ENCODE measurements at places on chromosomes 11 and 22.

DNA sequence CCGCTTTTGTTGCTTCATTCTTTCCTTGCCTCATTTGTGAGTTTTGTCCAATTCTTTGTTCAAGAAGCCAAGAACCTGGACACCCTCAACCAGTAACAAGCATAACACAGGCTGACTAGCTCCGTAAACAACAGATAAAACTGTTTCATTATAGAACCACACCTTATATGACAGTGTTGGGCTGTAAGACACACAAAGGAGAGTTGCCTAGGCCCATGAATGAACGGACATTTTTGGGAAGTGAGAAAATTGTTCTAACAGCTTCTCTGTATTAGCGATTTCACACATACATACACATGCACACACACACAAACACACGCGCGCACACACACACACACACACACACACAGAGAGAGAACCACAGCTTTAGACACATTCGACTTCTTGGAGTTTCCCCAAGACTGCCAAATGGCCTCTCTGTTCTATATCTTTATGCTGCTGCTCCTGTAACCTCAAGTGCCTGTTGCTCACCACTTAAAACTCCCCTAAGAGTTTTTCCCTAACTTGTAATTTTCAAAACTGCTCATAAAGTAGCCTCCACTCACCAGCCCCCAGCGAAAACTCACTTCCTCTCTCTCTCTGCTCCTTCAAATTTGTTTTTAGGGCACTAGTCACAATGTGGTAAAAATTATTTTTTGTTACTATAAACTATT lies 35.9 kb downstream of the CTSC start:
- peak; percentile 9 for DNase-seq

DNA sequence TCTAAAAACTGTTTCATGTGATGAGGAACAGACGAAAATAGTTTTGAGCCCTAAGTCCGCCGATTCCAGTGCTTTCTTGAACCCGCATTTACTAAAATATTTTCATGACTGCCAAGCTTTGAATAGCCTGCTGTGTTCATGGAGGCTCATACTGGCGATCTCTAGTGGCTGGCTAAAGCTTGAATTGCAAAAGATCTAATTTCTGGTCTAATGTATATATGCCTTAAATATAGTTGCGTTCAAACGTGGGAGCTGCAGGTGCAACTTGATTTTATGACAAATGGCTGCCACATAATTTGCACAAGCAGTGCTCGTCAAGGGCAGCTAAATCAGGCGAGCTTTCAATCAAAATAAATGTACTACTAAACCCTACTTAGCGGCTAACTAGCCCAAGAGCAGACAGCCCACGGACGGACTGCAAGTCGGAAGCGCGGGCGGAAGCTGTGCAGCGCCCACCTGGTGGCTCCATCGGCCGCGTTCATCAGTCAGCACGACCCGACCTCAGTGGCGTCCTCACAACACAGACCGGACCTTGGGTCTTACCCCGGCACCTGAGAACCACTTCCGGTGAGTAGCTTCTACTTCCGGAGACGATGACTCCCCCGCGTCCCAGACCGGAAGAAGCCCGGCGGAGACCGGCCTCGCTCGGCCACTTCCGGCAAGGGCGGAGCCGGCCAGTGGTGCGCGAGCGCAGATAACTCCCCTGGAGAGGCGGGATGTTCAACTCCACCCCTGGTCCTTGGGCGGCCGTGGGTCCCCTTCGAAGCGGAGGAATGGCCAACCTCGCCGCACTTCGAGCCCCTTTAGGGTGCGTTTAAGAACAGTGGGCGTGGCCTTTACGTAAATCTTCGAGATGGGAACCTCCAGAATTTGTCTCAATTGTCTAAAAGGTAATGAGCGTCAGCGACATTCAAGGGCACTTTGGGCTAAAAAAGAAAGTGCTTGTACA lies 6.1 kb downstream of the RPL27A start:
- peak; percentile 88 for DNase-seq

GRCh38 chr11:111523343-111523742 lies 8.8 kb downstream of the HOATZ start:
- DNase-seq, result no peak

DNA sequence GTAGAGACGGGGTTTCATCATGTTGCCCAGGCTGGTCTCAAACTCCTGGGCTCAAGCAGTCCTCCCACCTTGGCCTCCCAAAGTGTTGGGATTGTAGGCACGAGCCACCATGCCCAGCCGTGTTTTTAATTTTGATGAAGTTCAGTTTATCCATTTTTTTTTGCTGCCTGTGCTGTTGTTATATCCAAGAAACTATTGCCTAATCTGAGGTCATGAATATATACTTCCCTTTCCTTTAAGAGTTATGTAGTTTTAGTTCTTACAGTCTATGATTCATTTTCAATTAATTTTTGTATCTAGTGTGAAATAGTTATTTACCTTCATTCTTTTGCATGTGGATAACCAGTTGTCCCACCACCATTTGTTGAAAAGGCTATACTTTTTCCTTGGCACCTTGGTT lies 50.3 kb upstream of the SORL1-AS1 start:
- no peak for DNase-seq

DNA sequence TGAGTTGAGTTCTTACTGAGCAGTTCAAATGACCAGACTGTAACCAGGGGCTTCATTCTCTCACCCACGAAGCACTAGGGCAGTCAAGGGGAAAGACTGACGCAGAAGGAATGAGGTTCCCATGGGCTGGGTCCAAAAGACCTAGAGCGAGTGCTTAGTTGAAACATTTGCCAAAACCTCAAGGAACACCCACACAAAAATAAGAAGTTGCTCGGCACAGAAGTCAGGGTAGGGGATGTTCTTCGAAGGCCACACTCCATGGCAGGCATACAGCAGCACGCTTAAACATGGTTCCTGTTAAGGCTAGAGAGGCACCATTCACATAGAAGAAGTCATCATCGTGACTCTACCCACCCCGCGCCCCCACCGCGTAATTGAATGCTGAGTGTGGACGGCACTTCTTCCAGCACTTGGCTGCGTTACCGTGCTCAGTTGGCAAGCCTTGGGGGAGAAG lies 52.9 kb downstream of the TIMP3 start:
- no peak for DNase-seq

- DNase-seq, result no peak
Observed at GRCh38 chr11:67644042-67644441, 4.5 kb upstream of the TBX10 start.

GRCh38 chr11:118334745-118335144 lies 7.8 kb downstream of the CD3D start:
- no peak for DNase-seq

DNA sequence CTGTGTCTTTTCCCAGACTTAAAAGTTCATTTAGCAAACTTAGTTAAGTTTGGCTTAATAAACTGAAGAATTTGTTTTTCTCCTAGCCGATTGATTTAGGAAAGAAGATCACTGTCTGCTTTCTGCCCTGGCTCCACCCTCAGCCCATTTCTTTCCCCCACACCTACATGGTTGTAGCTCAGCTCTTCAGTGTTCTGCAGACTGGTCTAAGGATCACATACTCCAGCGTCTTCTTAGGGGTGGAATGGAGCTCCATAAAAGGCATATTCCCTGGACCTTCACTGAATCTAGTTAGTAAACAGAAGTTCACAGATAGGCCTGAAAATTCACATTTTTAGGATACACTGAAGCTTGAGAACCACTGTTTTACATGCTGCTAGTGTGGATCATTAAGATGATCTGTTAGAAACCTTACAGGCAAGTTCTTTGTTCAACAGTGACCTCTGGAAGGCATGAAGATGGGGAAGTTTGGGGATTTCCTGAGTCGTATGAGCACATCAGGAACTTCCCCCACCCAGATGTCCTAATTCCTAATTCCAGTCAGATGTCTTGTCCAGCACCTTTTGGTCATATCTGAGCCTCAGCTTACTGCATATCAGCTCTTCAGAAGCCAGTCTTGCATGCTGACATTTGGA lies 16.8 kb downstream of the PIWIL4 start:
- no peak for DNase-seq

DNA sequence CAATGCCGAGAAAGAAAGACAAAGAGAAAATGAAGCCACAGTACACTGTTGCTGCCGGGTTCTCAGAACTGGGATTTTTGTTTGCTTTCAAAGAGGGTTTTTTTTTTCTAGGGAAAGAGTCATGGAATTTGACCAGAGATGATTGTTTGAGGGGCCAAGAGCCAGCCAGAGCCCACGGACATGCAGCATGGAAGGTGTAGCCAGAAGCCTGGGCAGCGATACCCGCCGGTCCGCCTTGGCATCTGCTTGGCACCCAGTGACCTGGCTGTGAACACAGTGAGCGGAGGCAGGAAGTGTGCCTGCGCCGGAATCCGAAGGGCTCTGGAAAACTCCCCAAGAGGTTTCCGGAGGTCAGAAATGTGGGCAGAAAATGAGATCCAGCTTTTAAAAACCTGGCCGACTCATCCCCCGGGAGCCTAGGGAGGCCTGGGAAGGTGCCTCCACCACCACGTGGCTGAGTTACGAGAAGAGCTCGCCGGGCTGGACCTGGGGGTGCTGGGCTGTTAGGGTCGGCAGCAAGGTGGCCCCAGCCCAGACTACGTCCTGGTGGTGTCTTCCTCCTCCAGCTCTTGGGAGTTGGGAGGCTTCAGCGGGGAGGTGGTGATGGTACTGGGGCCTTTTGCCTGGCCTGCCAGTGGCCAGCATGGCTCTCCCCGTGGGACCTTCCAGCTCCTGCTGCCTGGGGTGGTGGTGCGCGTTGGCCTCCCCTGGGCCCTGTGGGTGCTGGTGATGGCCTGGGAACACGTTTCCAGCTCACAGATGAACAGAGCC lies 61.6 kb upstream of the PPARA start:
- no peak for DNase-seq

DNA sequence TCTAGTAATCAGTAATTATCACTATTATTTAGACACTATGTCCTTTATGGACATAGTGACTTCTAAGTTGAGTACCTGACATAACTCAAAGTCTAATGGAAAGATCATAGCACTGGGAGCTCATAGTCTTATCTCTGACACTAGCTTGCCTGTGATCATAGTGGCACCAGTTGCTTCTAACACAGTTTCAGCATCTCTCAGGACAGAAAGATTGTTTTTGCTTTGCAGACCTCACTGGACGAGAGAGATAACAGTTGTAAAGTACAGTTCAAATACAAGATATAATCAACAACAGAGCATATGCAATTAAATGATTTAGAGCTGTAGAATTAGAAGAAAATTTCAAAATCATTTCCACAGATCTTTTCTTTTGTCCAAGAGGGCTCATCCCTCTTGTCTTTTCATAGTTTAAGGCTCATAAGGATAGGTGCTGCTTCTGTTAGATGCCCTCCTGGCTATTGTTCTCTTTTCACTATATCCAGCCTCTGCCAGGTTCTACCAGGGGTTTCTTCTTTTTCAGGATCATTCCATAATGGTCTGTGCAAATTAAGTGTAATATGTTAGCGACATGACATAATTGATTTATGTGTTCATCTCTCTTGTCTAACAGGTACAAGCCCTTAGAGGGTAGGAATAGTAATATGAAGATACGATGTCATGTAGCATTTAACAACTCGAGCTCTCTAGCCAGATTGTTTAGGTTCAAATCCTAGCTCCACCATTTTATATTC lies 1175.4 kb upstream of the TENM4 start:
- no peak for DNase-seq

GRCh38 chr11:42253156-42253555 lies 793.7 kb upstream of the LRRC4C start:
- DNase-seq, result no peak

GRCh38 chr11:87252869-87253268 lies 215.1 kb downstream of the TMEM135 start:
- no peak for DNase-seq

DNA sequence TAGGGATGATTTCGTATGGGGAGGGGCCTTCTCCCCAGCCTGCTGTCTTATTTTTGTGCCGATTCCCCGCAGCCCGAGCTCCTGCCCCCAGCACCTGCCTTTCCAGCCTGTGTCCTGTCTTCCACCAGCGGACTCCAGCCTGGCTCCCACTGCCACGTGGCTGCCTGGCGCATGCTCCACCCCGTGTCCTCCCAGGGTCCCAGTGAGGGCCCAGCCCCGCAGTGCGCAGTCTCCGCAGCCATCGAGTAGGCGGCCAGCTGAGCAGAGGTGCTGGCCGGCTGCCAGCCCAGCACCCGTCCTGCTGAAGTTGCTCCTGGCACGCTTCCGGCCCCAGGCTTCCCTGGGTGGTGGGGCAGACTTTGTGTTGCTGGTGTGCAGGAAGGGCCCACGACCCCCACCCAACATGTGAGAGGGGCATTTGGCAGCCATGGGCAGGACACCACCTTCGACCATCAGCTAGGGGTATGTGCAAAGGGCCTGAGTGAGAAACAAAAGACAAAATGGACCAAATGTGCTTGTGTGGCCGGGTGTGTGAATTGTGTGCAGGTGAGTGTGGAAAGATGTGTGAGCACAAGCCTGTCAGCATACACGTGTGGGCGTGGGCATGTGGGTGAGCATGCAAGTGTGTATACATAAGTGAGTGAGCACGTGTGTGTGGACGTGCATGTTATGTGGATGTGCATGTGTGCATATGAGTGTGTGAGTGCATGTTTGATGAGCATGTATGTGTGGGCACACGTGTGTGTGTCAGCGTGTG lies 55.9 kb downstream of the RTN4R start:
- DNase-seq, result no peak

GRCh38 chr11:102476812-102477211 lies 24.2 kb upstream of the TMEM123 start:
- DNase-seq, result no peak

GRCh38 chr11:5004424-5005274 lies 10.0 kb downstream of the OR51L1 start:
- no peak for DNase-seq

DNA sequence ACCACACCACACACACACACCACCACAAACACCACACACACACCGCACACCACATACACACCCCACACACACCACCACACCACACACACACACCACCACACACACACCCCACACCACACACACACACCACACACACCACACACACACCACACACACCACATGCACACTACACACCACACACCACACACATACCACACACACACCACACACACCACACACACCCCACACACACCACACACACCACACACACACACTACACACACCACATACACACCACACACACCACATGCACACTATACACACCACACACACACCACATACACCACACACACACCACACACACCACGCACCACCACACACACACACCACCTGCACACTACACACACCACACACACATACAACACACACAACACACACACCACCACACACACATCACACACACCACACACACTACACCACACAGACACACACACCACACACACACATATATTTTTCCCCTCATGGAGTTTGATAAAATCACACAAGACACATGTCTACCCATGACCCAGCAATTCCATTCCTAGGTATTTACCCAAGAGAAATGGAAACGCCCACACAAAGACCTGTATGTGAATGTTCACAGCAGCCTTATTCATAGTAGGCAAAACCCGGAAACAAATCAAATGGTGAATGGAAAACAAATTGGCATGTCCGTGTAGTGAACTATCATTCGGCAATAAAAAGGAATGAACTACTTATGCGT lies 14.3 kb downstream of the CD5 start:
- no peak for DNase-seq

- DNase-seq, result no peak
Observed at GRCh38 chr11:105074166-105074530, 29.0 kb upstream of the CARD16 start.

- DNase-seq, result no peak
Observed at GRCh38 chr22:48452766-48453165, 1374.9 kb downstream of the BRD1 start.

GRCh38 chr22:22043296-22044078 lies 60.9 kb upstream of the TOP3B start:
- no peak for DNase-seq
